Mesothelial cell of epicardium (in vitro differentiated cells): ENCODE measurements at places on chromosomes 11 and 22. TPM values are rescaled to one million over a fixed set of nuclear protein-coding genes. Genes with fewer than 3 reads are reported as not detected.

DNA sequence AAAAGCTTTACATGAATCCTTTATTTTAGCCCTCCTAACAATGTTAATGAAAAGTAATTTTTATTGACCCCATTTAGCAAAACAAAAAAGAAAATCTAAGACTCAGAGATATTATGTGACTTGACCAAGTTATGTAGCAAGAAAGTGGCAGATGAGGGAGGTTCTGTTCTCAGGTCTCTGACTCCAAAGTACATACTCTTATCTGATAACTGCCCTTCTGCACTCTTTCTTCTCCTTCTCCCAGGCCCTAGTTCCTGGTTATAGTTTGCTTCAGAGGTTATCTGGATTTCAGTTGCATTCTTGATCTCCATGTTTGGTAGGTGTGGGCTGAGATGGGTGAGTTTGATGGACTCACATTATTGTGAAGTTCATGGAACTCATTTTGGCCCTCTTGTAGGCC is 4.5 kb downstream of the OR9Q2 start:
- DNase-seq, result no peak

Gene FBLN1
- 283 to 297 TPM (median 296 TPM) in 3 replicates for total RNA-seq

- DNase-seq, result no peak
These were observed 247.6 kb downstream of the CADM1 start for GRCh38 chr11:115256397-115257197.

Gene UBTFL1
- not detected in 3 replicates for total RNA-seq

Gene SCGB1C1
- total RNA-seq, result not detected in 3 replicates

DNA sequence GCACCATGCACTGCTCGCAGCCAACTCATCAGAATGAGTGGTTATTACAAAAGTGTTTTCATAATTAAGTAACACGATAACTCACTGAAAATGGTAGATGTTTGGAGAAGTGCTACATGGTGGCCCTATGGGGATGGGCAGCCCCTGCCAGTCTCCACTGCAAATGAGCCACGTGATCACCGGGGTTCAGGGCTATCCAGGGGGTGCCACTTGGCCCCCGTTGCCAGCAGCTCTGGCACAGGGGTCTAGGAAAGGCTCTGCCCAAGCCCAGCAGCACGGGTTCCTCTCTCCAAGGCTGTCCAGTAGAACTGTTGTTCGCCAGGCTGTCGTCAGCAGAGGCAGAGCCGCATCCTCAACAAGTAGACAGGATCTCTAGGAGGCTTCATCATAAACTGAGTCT is 382.1 kb upstream of the B3GAT1 start:
- no peak for DNase-seq

- DNase-seq, result no peak
These were observed 155.8 kb downstream of the DSCAML1 start for GRCh38 chr11:117641008-117641915.
